ENCODE measurements at places on chromosomes 11 and 22.

DNA sequence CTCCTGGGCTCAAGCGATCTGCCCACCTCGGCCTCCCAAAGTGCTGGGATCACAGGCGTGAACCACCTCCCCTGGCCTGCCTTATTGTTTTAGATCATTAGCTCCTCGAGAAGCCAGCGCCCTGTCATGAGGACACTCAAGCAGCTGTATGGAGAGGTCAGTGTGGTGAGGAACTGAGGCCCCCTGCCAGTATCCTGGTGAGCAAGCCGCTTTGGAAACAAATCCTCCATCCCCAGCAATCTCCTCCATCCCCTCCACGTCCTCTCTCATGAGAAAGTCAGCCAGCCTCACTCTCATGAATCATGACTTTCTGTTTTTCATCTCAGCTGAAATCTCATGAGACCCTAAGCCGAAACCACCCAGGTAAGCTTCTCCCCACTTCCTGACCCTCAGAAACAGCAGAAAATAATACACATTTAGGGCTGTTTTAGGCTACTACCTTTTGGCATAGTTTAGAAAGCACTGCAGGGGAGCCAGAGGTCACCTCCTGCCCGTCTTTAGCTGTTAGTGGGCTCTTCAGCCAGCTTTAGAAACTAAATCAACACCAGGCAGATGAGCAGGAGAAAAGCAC lies 56.0 kb downstream of the CTTN start:
- DNase-seq = no peak

DNA sequence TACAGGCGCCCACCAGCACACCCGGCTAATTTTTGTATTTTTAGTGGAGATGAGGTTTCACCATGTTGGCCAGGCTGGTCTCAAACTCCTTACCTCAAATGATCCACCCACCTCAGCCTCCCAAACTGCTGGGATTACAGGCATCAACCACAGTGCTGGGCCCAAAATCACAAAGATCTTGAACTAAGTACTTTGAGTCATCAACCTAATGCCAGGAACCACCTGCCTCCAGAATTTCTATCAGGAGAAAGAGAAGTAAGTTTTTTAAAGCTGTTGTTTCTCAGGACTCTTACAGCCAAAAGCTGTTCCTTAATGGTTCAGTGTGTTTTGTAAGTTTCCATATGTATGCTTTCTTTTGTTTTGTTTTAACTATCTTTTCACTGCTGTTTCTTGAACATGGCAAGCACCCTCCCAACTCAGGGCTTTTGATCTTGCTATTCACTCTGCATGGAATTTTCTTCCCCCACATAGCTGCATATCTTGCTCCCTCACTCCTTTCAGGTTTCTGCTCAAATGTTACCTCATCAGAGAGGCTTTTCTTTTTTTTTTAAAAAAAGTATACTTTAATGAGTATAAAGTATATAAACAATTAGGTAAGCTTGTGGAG lies 6.0 kb upstream of the PAK1 start:
- no peak for DNase-seq

- DNase-seq = no peak
Measured at GRCh38 chr11:10401696-10402392, 53.2 kb upstream of the AMPD3 start.

DNA sequence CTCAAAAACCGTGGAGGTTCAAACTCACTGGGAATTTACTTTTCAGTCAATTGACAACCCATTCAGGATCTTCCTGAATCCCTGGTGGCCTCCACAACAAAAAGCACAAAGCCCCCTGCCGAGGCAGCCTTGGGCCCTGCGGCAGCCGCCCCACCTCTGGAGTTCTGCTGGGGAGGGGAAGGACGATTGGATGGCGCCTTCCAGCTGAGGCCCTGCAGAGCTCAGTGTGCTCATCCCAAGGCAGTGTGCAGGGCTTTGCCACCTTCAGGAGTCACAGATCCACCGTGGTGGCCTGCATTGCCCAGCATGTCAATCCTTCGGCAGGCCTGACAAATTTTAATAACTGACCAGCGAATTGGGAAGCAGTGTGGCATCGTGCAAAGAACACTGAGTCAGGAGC lies 7.4 kb downstream of the ZFTA start:
- DNase-seq = no peak

DNA sequence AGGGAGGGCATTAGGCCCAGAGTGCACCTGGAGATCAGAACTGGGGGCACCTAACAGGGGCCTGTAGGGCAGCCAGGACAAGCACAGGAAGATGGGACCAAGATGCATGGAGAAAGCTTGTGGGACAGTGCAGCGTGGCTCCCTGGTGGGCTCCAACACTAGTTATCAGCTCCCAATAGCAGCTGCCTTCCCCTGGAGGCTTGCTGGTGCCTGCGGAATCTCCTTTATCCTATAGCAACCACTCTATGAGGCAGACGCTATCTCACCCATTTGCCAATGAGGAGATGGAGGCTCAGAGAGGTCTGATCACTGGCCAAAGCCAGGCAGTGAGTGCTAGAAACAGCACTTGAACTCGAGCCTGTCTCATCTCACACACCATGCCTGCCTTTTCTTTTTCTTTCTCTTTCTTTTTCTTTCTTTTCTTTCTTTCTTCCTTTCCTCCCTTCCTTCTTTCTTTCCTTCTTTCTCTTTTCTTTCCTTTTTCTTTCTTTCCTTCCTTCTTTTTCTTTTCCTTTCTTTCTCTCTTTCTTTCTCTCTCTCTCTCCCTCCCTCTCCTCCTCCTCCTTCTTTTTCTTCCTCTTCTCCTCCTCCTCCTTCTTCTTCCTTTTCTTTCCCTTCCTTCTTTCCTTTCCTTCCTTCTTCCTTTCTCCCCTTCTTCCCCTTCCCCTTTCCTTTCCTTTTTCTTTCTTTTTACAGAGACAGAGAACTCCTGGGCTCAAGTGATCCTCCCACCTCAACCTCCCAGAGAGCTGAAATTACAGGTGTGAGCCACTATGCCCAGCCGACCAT lies 16.1 kb upstream of the SEC14L4 start:
- no peak for DNase-seq

Measured in CD4-positive, alpha-beta T cell treated with Interleukin-1 beta for 1 hour (primary cell).